CD4-positive, alpha-beta T cell treated with Interleukin-12 subunit alpha and Interleukin-12 subunit beta, for 1 hour (primary cell): ENCODE measurements at places on chromosomes 7 and 10.

GRCh38 chr7:45067582-45067981 is 21.2 kb downstream of the NACAD start:
- no peak for DNase-seq

- no peak for DNase-seq
Observed at GRCh38 chr7:116691664-116692063, 19.7 kb downstream of the MET start.

DNA sequence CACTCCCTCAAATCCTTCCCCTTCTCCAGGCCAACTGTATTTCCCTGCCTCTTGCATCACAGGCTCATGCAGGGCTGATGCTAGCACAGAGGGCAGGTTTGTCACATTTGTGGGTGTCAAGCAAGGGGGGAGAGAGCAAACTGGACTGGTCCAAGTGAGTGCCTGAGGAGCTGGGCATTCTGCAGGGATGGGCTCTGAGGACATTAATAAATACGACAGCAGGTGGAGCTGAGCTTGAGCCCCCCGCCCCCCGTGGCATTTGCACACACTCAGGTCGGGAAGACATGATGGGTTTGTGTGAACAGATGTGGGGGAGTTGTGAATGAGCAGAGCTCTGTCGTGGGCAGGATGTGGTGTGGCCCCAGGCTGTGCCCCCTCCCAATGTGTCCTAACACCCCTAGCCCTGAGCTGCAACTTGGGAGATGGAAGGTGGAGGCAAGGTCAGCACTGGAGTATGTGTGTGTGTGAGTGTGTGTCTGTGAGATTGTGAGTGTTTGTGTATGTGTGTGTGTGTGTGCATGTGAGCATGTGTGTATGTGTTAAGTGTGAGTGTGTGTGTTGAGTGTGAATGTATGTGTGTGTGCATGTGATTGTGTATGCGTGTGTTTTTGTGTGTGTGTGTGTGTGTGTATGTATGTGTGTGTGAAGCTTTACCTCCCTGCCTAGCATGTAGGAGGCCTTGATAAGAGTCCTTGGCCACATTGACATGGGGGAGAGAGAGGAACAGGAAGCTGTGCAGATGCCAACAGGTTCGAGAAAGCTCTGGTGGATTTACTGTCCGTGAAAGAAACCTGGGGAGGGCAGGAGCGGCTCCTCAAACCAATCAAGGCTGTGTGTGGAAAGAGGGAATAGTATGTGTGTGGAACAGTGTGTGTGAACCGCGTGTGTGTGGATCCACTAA is 9.1 kb downstream of the RASSF4 start:
- DNase-seq: peak; percentile 42

DNA sequence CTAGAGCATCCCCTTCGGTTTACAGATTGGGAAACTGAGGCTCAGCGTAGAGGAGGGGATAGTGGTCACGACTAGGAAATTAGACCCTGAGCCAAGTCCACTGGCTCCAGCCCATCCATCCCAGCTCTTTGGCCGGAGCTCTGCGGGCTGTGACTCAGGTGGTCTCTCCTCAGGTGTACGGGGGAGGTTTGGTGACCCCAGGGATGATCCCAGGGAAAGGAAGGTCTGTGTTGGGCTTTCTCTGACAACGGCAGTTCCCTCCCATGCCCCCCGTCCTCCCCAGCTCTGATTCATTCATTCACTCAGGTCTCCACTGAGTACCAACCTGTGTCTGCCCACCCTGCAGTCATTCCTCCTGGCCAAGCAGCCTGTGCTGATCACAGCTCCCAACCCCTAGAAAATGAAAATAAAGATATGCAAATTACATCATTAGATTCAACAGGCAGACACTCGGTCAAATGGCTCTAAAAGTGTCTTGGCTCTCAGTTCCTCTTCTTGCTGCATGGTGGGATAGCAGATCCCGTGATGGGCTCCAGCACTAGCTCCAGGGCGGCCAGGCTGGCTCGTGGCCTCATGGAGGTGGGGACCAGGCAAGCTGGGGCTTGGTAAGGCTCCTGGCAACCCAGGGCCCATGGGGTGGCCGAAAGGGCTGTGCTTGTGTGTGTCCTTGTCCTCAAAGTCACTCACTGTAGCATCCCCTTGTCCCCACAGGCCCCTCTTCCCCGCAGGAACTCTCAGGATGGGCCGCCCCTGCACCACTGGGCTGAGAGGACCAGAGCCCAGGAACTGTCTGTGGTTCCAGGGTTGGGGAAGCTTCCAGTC is 37.8 kb downstream of the CLRN3 start:
- no peak for DNase-seq

GRCh38 chr7:23664122-23664521 is 15.9 kb upstream of the FAM221A start:
- no peak for DNase-seq

- DNase-seq: peak; percentile 55
Observed at GRCh38 chr7:127253281-127254162, 781 bp upstream of the GRM8 start.

DNA sequence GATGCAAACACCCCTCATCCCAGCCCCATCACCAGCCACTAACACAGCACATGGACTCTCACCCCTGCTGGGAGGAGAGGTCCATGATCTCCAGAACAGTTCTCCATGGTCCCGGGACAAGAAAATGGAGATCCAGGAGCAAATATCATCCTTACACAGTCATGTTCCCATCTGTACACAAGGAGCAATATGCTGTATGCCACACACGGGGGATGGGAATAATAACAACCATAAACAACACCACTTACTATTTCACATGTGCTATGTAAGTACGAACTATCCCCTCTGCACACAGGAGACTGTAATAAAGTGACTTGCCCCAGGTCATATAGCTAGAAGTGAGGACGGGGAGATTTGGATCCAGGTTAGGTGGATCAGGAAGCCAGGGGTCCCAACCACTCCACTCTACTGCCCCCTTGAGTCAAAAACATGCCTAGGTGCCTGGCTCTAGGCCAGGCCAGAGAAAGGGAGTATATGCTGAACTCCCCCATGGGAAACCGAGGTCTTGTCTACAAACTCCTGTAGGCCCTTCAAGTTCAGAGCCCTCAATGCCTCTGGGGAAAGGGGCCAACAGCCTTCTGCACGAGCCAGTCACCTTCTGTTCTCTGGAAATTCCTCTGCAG is 34.1 kb downstream of the LRRC20 start:
- peak; percentile 32 for DNase-seq

DNA sequence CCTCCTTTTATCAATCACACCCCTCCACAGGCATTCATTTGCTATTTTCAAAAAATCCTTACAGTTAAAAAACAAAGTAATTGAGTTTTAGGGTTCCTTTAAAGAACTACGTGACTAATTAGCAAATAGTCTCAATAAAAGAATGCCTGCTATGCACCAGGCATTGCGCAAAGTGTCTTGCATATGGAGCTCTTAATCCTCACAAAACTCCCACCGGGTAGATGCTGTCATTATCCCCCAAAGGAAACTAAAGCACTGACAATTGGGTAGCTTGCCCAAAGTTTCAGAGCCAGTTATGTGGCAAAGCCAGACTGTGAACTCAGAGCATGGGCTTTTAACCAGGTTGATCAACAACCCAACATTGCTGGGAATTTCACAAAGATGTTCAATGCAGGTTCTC is 305.7 kb downstream of the ELMO1 start:
- DNase-seq: no peak

GRCh38 chr7:120860156-120860555 is 2.2 kb upstream of the TSPAN12 start:
- no peak for DNase-seq

DNA sequence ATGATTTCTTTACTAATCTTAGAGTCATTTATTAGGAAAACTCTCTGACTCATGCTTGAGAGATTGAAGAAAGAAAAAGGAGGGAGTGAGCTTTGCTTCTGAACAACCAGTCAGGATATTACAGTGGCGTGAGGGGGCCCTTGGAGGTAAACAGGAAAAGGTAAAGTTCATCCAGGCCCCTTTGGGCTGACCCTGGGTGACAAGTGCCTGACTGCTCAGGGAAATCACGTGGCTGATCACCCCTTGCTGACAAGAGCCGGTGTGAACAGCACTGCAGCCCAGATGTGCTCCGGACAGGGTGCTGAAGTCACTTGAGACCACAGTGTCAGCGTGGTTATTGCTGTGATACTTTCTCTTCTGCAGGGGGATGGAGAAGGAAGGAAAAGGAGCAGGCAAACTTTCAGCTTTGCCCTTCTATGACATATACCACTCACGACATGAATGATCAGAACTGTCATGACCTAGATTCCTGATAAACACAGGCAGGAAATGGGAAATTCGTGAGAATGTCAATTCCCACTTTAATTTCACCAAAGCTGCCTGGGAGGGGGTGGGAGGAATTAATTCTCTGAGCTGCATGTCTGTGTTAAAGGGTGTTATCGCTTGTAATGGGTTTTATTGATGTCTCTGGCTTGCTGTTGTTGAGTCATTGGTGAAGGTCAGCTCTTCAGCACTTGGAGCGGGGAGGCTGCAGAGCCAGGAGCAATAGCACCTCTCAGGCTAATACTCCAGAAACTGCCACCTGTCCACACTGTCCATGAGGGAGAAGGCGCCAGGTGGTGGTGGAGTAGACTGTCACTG is 139.8 kb upstream of the AOAH start:
- peak; percentile 42 for DNase-seq
